NCI-H345 (cell line): ENCODE measurements at places on chromosomes 5 and 9.
A peak's percentile ranks its signal among the peaks of the same experiment; 100 is the strongest.

GRCh38 chr9:37034938-37035647 lies 1.0 kb upstream of the PAX5 start:
- DNase-seq: peak; percentile 41

- no peak for DNase-seq
Observed at GRCh38 chr9:105154723-105155191, 89.7 kb upstream of the SLC44A1 start.

DNA sequence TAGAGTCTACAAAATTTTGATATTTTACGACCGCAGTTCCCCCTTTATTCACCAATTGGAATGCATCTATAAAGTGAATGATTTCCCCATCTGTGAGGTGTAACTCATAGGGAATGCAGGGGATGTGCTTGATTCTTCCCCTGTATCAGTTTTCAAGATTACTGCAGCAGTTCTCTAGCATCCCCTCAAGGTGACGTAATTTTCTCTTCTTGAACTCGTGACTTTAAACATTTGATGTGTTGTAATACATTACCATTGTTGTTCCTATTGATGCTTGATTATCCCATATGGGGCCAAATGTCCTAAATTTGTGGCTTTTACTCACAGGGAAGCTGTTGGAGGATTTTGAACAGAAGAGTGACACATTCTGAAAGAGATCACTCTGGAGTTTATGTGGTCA lies 240.2 kb downstream of the CD180 start:
- no peak for DNase-seq

DNA sequence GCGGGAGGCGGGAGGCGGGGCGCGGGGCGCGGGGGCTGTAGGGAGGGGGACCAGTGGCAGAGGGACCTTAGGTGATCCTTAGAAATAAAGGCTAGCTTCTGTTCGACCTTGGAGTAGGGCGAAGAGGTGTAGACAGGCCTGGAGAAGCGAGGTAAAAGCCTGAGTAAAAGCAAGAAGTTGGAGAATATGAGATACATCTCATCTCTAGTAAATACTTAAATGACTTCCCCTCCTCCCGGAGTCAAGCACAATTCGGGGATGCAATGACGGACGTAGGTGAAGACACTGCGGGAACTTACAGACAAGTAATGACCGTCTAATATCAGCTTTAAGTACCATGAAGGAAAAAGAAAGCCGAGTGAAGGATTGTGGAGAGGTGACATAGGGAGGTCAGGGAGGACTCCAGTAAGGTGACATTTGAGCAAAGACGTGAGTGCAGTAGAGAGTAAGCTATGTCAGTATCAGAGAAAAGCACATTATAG lies 466 bp downstream of the SMC2 start:
- DNase-seq: no peak

DNA sequence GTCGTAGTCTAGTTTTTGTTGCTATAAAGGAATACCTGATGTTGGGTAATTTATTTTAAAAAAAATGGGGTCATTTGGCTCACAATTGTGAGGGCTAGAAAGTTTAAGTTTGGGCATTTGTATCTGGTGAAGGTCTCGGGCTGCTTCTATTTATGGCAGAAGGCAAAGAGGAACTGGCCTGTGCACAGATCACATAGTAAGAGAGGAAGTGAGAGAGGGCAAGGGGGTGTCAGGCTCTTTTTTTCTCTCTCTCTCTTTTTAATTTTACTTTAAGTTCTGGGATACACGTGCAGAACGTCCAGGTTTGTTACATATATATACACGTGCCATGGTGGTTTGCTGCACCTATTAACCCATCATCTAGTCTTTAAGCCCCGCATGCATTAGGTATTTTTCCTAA lies 453.3 kb downstream of the DIRAS2 start:
- DNase-seq: no peak

GRCh38 chr5:98231089-98231488 lies 542.4 kb upstream of the RGMB start:
- DNase-seq: no peak

DNA sequence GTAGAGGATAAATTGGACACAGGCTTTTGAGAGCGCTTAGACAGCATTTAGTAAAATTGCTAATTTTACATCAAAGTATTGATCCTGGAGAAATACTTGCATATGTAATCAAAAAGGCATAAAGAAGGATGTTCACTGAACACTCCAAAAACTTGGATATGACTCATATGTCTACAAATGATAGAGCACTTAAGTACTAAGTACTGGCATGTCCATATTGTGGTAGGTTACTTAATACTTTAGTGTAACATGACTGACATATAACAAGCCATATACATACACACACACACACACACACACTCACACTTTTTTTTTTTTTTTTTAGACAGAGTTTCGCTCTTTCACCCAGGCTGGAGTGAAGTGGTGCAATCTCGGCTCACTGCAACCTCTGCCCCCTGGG lies 361.9 kb downstream of the ARHGEF28 start:
- DNase-seq: no peak

- no peak for DNase-seq
Observed at GRCh38 chr5:168563959-168564358, 15.2 kb downstream of the PANK3 start.

GRCh38 chr9:124332361-124333202 lies 74.8 kb downstream of the NEK6 start:
- no peak for DNase-seq

- DNase-seq: no peak
Observed at GRCh38 chr9:111151537-111151936, 113.3 kb upstream of the LPAR1 start.
